ENCODE measurements at places on chromosomes 11 and 22.

GRCh38 chr11:119179983-119180382 lies 5.3 kb upstream of the NHERF4 start:
- no peak for DNase-seq

DNA sequence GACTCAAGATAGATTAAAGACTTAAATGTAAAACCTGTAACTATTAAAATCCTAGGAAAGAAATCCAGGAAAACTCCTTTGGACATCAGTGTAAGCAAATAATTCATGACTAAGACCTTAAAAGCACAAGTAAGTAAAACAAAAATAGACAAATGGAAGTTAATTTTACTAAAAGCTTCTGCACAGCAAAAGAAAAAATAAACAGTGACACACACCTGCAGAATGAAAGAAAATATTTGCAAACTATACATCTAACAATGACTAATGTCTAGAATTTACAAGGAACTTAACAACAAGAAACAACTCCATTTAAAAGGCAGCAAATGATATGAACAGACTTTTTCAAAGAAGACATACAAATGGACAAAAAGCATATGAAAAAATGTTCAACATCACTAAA lies 359.1 kb downstream of the LUZP2 start:
- DNase-seq: no peak

DNA sequence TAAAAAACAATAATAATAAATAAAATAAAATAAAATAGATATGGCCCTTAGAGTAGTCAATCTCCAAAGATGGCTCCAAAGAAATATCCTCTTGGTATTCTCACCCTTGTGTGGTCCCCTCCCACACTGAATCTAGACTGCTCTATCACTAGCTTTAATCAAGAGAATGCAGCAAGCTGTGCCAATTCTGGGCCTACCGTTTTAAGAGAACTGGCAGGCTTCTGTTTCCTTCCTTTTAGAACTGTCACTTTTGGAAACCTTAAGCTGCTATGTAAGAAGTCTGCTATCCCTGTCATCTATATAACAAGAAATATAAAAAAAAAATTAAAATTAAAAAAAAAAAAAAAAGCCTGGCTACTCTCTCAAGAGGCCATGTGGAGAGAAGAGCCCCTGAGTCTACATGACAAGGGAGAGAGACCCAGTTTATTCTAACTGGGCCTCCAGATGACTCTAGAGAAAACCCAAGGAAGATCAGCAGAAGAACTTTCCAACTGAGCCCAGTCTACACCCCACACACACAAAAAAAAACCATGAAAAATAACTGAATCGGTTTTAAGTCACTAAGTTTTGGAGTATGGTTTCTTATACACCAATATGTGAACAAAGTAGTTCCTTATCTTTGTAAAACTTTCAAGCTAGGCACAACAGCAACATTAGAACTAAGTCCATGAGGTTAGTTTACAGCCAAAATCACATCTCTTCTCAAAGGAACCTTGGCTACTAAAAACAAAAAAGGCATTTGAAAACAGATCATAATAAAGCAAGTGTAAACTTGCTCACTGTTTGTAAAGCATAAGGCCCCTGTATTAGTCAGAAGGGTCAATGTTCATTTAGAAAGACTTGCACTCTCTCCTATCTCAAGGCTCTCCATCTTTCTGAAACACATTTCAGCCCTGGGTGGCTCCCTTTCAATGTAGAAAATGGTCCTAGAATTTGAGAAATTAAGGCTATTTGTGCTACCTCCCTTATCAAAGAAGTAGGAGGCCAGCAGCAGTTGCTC lies 67.3 kb downstream of the AMBRA1 start:
- no peak for DNase-seq

GRCh38 chr11:87754685-87755084 lies 420.6 kb downstream of the RAB38 start:
- DNase-seq: no peak

GRCh38 chr22:48594757-48595510 lies 1232.7 kb downstream of the BRD1 start:
- no peak for DNase-seq

DNA sequence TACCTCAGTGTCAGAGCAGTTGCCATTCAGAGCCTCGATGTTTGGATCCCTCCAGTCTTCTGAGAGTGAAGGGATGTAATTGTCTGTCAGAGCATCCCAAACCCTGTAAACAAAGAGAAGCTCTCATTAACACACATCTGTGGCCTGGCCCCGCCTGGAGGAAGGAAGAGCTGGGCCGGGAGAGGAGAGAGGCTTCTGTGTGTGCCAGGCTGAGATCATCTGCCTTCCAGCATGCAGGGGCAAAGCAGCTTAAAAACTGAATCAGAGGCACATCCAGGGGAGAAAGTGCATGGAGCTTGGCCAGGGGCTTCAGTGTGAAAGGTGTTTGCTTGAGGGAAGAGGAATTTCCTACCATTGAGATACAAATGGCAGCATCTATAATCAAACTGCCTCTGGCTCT lies 14.5 kb downstream of the FEZ1 start:
- no peak for DNase-seq

- no peak for DNase-seq
Observed at GRCh38 chr11:128283451-128283850, 303.9 kb downstream of the ETS1 start.

DNA sequence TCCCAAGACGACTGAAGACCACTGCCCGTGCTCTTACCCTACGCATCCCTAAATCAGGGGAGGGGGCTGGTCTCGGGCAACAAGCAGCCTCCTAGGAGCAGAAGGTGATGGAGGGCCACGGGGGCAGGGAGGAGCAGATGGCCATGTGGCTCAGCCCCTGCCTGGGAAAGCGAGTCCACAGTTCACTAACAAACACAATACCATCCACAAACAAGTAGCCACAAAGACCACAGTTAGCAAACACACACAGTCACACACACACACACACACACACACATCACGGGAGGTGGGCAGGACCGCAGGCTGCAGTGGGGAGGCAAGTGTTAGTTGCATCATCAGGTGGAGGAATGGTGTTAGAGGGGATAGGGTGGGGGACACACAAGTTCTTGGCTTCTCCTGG lies 13.2 kb upstream of the FXYD2 start:
- no peak for DNase-seq

DNA sequence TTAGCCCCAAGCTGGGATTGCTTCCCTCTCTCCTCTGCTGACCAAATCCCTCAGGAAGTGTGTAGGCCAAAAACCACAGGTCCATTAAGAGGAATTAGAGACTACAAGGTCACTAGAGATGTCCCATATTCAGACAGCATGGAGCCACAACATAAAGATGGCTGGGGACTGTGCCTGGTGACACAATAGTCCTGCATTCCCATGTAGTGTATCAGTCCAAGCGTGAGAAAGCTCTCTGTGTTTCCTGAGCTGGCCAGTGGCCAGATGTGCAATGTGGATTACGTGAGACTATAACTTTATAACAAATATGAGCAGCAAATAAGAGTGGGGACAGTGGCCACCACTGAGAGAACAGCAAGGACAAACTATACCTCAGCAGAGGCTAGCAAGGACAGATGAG lies 7.6 kb upstream of the MS4A10 start:
- DNase-seq: no peak

- no peak for DNase-seq
Observed at GRCh38 chr11:45913514-45913913, 4.2 kb downstream of the PEX16 start.

DNA sequence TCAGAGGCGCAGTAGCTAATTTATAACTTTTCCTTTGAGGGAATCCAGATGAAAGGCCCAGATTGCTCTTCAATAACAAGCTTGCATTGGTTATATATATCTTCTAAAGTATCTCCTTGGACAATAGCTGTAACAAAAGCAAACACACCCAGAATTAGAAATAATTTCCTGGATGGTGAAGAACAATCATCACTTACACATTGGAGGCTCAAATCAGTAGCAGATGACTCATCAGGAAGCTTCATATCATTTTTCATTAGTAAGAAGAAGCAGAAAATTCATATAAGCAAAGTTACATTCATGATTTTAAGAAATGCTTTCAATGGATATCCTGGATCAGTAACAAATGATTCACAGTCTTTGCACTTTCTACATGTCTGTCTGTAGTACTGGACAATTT lies 173.6 kb upstream of the CCDC90B start:
- DNase-seq: no peak

DNA sequence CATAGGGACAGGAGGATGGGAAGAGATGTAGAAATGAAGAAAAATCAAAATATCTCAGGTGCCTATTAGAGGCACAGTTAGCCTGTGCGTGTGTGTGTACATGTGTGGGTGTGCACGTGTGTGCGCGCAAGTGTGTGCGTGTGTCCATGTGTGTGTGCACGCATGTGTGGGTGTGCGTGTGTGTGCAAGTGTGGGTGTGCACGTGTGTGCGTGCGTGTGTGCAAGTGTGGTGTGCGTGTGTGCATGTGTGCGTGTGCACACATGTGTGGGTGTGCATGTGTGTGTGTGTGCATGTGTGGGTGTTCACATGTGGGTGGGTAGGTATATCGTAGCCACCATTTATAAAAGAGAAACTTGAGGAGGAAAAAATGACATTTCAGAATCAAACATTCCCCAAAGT lies 9.4 kb downstream of the CRYBB2 start:
- DNase-seq: no peak

DNA sequence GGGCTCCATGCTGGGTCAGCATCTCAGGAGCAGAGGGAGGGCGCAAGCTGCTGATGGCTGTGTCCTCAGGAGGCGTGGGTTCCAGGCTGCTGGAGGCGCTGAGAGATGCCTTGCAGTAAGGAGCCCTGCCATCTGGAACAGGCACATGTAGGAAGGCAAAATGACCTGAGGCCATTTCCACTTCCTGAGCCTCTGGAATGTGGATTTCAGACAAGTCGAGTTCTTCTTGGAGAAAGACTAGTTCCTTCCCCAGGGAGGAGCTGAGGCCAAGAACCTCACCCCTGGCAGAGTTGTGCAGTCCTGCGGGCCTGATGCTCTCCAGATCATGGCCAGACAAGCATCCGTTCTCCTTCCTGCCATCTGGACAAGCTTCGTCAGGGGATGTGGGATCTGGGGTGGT lies 19.3 kb downstream of the HPS4 start:
- DNase-seq: no peak

- no peak for DNase-seq
Observed at GRCh38 chr11:85279267-85279666, 347.9 kb downstream of the DLG2 start.

DNA sequence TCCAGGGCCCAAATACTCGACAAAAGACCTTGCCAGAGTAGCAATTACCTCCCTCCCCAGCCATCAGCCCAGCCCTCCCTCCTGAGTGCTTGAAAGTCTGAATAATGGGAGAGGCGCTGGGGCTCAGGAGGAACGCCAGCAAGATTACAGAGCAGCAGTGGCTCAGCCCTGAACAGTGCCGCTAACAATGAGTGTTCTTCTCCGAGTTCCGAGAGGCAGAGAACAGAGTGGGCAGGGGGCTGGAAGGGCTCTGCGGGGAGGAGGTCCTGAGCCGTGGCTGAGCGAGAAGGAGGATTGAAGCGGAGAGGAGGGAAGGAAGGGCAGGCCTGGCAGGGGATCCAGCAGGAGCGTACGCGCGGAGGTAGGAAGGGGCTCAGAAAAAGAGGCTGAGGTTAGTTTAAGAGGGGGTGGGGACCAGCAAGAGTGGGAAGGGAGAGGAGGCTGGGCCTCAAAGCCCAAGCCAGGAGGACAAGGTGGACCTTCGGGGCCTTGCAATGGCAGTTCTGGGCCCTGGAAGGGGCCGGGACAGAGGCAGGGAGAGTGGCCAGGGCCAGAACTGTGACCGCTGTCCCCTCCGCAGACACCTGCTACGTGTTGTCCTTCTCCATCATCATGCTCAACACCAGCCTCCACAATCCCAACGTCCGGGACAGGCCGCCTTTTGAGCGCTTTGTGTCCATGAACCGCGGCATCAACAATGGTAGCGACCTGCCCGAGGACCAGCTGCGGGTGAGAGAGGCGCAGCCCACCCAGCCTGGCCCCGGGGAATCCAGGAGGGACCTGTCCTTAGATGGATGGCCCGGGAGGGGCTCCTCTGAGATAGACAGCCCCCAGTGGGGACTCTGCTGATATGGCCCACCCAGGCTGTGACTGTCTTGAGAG lies 20.6 kb downstream of the CYTH4 start:
- no peak for DNase-seq

DNA sequence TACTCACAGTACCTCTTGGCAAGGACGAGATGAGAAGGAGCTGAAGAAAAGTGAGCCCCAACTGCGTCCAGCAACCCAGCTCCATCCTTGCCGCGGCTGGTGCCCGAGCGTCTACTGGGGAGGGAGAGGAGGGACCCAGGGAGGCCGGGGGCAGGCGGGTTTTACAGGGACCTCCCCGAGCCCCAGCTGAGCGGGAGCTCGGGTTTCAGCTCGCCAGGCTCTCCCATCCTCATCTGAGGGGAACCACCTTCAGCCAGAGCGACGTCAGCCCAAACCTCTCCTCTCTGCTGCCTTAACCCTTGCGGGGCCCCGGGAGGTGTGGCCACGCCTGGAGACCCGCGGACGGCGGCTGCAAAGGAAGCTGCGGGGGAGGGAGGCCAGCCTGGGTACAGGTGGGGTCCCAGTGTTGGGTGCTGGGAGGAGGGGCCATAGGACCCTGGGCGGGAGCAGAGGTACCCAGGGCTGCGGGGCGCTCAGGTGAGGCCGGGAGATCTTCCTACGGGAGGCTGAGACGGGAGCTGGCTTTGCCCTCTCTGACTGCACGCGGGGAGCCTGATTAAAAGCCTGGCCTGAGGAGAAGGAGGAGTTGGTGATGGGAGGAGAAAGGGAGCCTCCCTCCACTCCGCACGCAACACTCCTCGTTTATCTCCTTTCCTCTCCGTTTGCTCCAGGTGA lies at the start of gene PAMR1:
PAMR1 (minus strand) TSS at position 116 of the 675 bp plus-strand sequence; CDS start at position 85, 31 bp downstream.
- DNase-seq: no peak

DNA sequence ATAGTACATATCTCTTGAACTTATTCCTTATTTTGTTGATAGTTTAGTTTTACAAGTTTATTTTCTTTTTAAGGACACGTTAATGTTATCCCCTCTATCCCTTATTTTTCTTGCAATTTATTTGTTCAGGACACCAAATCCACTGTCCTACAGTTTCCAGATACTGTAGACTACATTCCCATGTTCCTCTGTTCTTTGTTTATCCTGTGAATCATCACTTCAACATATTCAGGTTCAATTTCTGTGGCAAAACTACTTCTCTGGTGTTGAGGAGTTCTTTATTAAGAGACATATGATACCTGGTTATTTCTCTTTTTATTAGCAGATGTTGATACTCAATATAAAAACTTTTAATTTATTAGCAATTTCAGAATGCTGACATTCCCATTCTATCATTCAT lies 72.8 kb upstream of the CLNS1A start:
- DNase-seq: no peak

DNA sequence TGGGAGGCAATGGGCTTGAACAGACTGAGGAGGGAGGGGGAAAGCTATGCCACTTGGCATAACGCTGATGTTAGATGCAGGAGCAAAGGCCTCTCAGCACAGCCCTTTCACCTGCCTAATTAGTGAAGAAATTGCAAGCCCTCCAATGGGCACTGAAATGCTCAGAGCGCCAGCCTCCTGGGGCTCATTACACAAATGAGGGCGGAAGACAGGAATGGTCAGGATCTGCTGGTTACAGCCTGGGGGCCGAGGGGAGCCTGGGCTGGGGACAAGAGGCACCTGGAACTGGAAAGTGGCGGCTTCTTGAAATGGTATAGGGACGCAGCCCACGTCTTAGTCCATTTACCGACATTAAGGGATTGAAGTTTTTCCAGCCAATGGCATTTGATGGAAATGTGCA lies 50.2 kb upstream of the PLET1 start:
- DNase-seq: no peak

GRCh38 chr11:57358543-57358961 lies 20.4 kb downstream of the P2RX3 start:
- DNase-seq: no peak
